ENCODE measurements at places on chromosomes 1 and 21.

DNA sequence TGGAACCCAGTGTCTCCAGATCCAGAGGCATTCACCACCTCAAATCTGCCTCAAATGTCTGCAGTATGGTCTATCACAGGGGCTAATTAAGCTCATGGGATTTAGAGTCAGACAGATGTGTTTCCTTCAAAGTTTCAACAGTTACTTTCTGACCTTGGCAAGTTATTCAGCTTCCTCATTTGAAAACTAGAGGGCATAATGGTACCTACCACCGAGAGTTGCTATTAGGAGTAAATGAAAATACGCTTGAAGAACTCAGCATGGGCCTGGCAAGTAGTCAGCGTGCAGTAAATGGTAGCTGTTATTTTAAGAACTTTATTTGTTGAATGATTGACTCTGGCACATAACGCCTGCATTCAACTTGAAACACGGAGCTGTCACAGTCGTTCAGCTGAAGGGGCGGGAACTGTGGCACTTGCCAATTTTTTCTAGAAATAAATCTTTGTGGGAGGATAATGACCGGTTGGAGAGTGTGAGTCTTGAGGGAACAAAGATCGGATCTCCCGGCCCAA is 1.2 kb upstream of the CAP1 start:
- no peak for DNase-seq

DNA sequence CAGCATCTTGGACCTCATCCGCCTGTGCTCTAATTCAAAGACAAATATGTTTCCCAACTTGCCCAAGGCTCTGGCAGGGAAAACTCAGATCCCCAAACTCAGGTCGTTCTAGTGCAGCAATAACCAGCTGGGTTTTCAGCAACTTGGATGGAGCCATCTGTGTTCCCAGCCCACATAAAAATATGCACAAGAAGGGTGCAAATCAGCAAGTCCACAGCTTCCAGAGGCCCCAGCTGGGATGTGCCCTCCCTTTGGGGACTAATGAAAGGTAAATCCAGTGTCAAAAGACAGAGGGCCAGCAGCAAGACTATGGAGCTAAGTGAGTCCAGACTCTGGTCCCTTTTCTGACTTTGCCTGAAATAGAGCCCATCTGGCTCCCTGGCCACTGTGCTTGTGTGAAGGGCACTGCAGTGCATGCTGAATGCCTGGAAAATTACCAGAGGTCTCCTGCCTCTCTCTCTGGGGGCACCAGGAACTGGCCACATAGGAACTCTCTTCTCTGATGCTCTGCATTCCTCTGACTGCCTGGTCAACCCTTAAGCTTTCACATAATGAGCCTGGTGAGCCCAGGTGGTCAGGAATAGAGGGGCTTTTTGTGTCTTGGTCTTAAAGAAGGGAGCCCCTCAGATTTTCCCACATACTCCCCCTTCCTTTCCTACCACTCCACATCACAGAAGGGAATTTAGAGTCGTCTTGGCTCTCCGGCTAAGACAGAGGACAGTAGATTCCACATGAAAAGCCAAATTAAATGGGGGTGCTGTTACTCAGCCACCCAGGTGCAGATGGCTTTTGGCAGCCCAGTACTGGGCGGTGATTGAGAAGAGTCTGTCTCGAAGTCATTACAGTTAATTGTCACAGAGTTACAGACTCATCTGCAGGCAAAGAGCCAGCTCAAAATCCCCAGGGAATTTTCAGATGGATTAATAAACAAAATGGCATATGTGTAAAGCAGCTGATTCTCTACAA is 88.1 kb upstream of the C1orf21 start:
- no peak for DNase-seq

DNA sequence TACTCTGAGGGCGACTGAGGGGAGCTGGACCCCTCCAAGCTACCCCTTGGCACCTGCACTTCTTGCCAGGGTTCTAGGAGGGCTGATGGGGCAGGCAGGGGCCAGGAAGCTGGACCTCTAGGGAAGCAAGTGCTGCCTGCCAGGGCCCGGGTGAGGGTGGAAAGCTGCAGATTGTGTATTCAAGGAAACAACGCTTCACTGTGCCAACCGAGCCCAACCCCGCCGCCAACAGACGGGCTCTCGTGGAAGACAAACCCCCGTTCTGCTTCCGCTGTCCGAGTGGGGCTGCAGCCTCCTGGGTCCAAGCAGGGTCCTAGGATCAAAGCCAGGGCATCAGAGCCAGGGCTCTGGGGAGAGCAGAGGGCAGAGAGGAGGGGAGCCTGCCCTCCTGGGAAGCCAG is 3.2 kb downstream of the EFHD2 start:
- DNase-seq: no peak

GRCh38 chr21:42575111-42575510 is 61.5 kb downstream of the SLC37A1 start:
- no peak for DNase-seq

- no peak for DNase-seq
Measured at GRCh38 chr21:34707876-34708325, 39.1 kb downstream of the CLIC6 start.
